ENCODE measurements at places on chromosomes 5 and 9.

- no peak for DNase-seq
These were observed 399.8 kb upstream of the PIK3R1 start for GRCh38 chr5:67815455-67816391.

DNA sequence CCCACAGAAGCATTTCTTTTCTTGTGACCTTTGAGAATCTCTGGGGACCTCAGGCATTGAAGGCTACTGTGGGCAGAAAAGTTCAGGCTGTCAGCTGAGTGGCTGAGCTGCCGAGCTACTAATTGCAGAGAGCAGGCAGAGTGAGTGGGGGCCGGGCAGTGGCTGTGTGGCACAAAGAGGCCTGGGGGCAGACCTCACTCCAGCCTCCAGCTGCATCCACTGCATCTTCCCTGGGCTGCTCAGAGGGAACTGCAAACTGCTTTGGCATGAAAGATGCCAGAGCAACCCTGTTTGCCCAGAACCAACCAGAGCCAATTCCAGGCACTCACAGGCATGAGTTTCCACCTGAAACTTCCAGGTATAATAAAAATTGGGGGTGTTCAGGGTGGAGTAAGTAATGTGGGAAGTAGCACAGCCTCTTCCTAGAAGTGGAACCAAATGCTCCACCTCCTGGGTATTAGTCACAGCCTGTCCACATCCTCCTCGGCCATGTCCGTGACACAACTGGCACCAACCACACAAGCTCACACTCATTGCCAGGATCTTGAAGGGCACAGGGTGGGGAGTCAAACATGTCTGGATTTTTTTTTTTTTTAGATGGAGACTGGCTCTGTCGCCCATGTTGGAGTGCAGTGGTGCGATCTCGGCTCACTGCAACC lies 548.9 kb downstream of the BNC2 start:
- no peak for DNase-seq

DNA sequence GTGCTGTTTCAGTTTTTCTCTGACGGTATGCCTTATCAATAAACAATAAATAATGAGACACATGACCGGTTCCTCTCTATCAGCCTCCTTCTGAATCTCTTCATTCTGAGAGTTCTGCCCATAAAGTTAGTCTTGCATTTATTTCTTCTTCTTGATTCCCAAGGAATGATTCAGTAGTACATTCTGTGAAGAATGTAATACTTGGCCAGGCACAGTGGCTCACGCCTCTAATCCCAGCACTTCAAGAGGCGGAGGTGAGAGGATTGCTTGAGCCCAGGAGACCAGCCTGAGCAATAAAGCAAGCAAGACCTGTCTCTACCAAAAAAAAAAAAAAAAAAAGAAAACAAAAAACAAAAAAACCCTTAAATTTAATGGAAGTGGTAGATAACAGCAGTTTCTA lies 53.9 kb downstream of the PAM start:
- no peak for DNase-seq

GRCh38 chr9:124684169-124684568 lies 86.9 kb downstream of the NR6A1 start:
- DNase-seq: peak; percentile 81

DNA sequence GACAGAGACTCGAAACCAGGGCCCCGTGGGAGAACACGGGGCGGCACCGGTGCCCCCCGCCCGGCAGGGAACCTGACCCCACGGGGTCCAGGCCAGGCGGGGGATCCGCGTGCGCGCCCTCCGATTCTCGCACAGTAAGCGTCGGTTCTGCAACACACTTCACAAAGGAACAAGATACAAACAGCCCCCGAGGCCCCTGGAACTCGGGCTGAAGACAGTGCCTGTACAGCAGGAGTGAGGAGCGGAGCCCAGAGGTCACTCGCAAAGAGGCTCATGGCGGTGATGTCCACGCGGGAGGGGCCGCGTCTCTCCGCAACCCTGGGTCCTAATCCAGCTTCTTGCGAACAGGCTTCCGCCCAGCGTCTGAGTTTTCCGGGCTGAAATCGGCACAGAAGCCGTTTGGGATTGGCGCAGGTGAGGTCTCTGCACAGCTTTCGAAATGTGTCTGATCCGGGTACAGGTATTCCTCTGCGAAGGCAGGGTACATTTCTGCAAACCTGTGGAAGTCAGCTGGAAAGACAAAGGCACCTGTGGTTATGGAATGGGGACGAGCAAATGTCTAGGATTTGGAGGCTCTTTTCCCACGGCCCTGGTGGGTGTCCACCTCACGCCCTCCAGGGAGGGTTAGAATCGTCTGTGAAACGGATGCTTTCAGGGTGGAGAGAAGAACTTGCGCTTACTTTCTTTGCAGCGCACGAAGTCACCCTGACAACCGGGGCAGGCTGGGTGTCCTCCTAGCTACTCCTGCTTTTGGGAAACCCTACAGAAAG lies 18.3 kb upstream of the SLC6A3 start:
- DNase-seq: no peak

DNA sequence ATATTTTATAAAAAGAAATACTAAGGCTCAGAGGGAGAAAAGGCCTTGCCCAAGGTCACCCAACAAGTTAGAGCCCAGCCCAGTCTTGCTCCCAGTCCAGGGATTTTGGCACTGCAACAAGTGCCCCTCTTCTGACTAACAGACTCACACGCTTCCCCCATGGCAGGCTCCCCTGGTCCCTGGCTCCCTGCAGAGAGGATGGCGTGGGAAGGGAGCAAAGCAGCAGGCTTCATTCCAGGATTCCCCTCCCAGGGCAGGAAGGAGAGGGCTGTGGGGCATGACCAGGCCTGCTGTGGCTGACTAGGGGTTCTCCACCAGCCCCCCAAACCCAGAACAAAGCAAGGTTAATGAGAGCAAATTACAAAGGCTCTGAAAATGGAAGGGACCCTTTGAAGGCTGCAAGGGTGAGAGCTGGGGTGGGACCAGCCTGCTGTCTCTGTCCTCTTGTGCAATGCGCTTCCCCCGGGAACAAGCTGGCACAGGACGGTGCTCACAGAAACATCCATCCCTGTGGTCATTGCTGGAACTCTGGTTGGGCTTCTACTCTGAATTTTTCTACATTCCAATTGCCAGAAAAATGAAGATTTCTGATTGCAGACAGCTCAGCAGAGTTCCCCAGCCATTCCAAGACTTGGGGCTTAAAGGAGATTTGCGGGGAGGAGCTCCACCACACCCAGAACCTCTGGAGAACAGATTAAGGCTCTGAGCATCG lies 37.1 kb upstream of the FAT2 start:
- DNase-seq: no peak

DNA sequence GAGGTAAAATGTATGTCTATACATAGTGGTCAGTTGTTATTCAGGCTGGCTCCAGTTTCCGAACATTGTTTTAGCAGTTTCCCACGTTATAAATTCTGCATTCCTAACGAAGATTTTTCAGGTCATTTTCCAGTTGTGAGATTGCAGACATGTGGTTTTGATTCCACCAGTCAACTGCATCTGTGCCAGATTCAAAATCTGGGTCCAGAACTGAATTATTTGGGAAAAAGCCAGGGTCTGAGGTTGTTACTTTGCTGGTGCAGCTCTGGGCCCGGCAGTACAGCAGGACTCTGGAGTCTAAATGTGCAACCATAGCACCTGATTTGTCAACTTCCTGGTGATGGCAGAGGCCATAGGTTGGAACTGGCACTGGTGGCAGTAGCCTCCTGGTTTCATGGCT lies 105.7 kb upstream of the MEGF10 start:
- DNase-seq: no peak

DNA sequence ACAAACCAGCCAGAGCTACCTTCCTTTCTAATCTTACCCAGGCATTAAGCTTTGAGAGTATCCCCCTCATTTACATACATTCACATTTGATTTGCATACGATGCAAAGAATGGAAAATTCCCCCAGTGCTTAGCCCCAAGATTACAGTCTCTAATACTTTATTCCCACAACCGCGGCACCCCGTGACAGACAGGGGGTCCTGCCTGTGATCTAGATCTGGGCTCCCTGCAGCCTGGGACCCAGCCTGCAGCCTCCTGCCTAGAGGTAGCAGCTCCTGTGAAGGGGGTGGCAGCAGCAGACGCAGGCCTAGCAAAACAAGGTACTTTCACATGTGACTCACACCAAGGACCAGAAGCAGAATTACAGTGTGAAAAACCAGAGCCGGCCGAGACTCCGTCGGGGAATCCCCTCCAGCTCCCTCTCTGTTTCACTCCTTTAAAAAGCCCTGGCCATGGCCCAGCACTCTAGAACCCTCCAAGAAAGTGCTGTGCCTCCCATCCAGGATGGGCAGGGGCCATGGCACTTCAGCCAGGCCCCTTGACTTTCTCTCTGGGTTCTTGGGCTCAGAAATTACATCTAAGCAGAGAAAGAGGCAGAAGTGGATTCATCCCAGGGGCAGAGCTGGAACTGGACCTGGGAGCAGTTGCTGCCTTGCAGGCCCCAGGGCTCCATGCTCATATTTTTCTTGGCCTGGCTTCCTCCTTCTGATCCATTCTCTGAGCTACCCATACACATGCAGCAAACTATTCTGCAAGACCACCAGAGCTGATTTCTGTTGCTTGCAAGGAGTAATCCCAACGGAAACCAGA lies 14.0 kb upstream of the TCF7 start:
- DNase-seq: no peak

DNA sequence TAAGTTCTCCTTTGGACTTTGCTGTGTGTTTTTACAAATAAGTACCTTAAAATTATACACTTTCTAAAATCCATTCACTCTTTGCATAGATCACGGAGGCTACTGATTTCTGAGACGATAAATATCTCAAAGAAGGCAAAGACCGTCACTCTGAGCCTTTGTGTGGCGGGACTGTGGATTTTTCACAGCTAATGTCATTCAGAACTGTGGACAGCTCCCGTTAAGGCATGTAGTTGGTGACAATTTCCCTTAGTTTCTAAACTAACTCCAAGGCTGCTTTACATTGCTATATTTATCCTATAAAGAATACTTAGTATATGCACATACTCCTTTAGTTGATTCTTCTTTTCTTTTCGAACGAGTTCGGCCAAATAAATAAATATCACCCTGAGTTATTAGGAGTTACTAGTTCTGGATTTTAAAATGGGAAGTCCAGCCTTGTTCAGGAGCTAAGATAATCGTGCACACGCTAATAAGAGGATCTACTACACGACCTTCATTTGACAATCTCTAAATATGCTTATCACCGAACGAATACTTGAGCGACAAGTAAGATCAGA lies 1.8 kb downstream of the HCN1 start:
- DNase-seq: no peak

DNA sequence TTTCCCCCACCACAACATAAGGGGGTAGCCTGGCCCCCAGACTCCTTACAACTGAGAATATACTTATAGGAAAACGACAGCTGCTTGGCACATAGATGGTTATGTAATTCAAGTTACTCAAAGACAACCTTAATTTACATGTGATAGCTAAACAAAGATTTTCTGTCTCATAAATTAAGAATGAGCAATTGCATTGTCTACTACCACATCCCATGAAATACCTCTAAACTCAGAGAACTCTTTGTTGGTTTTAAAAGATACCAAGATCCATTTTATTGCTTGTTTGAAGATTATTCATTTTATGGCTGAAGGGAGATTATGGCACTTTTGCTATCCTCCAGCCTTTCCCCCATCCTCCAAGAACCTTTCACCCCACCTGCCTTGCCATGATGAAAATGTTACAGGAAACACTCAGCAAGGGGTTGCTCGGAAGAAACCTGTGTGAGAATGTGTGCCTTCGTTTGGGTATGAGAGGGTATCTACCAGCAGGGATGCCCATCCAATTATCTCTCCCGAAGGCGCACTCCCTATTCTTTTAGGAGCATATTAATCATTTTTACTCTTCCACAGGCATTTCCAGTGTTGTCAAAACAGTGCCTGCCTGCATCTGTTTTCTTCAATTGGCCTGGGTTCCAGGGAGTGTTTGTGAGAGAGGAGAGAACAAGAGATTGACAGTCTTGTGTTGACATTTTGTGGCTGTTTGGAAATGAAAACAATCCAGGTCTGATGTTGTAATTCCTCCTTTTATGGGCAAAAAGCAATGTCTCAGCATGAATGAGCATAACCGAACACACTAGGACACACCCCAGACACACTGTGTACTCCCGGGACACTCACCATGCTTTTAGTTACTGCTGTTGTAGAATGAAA lies 208.0 kb upstream of the ANKRD55 start:
- DNase-seq: no peak

DNA sequence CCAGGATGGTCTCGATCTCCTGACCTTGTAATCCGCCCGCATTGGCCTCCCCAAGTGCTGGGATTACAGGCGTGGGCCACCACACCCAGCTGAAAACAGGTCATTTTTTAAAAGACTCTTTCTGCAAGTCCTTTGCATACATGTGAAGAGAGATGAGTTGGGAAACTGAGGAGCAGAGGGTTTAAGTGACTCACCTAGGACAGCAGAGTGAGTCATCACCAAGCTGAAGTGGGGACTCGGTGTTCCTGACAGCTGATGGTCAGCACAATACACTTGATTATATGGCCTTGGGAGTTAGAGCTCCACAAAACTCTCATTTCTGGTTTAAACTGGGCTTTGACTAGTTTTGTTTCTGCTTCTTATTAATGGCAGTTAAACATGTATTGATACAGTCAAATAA lies 38.1 kb upstream of the SSBP2 start:
- no peak for DNase-seq

- no peak for DNase-seq
These were observed 555.6 kb downstream of the PRR16 start for GRCh38 chr5:121019734-121020133.

DNA sequence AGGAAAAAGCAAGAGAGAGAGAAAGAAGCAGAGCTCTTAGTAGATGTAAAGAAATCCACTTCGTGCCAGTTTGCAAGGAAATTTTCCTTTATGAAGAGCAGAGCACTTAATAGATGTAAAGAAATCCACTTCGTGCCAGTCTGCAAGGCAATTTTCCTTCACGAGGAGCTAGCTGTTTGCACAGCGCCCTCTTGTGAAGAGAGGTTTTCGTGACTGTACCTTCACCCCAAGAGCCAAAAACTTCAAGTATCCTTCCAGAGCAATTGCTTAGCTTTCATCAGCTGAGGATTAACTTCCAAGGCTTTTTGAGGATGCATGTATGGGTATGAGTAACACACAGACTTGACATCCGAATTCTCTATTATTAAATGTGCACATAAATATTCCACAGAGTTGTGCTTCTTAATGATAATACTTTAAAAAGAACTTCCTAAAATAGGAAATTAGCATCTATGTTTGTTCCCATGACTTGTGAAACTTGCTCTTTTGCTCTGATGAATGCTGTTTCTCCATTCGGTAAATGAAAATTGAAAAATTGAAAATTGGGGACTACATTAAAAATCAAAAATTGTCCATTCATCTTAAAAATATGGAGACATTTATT lies 525.6 kb downstream of the PDE4D start:
- peak; percentile 11 for DNase-seq

GRCh38 chr5:73395256-73395655 lies 53.3 kb downstream of the FOXD1 start:
- peak; percentile 74 for DNase-seq

DNA sequence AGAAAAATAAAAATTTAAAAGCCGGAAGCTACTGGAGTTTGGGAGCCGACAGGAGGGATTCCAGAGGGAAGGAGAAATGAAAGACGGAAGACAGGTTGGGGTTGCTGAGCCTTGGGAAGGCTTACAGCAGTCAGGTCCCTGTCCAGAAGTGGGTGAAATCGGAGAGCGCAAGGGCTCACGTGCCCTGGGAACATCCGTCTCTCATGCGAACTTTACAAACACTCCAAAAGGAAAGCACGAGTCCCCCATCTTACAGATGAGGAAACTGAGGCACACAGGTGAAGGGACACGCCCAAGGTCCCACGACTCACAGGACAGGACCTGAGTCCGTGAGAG lies 347 bp upstream of the OLFML2A start:
- DNase-seq: peak; percentile 7
